Left ventricle myocardium inferior (tissue), 1 donor: ENCODE measurements at places on chromosomes 7 and 10. TPM values are rescaled to one million over a fixed set of nuclear protein-coding genes. Genes with fewer than 3 reads are reported as not detected.

The HYAL4 gene
- not detected for total RNA-seq

The SPDYE2B gene
- total RNA-seq: not detected

The WNT8B gene
- total RNA-seq: not detected

The PRR15 gene
- not detected for total RNA-seq

The CFAP43 gene
- not detected for total RNA-seq

The OR6V1 gene
- not detected for total RNA-seq

The C10orf67 gene
- total RNA-seq: 0.36 TPM

The PTN gene
- 11.2 TPM for total RNA-seq

The POM121C gene
- 20.9 TPM for total RNA-seq

The STYXL1 gene
- total RNA-seq: 22.2 TPM

The AMPH gene
- 2.6 TPM for total RNA-seq

The FXYD4 gene
- total RNA-seq: not detected

The NRP1 gene
- total RNA-seq: 168 TPM

The ECHDC3 gene
- total RNA-seq: 88.5 TPM

The SPACDR gene
- total RNA-seq: 0.88 TPM

The TNKS2 gene
- 13.8 TPM for total RNA-seq

The DLX5 gene
- total RNA-seq: not detected

The SFRP4 gene
- 2.1 TPM for total RNA-seq

The PLAU gene
- 4.9 TPM for total RNA-seq

The OGDHL gene
- total RNA-seq: 4.5 TPM

The CYP2W1 gene
- not detected for total RNA-seq

The METTL2B gene
- 19.5 TPM for total RNA-seq

The PPP1R17 gene
- total RNA-seq: not detected
